ENCODE measurements at places on chromosomes 7 and 10. TPM values are rescaled to one million over a fixed set of nuclear protein-coding genes. Genes with fewer than 3 reads are reported as not detected.
A peak's percentile ranks its signal among the peaks of the same experiment; 100 is the strongest.

GTF2IRD1 gene
- total RNA-seq = 36.3 TPM

HELLS gene
- total RNA-seq = 11.4 TPM

PPP1R3C gene
- 37.3 TPM for total RNA-seq

MRLN gene
- not detected for total RNA-seq

AGAP9 gene
- total RNA-seq = 8.5 TPM

GARS1 gene
- 253 TPM for total RNA-seq

TOMM7 gene
- total RNA-seq = 684 TPM

INSYN2A gene
- 0.18 TPM for total RNA-seq

PIK3AP1 gene
- total RNA-seq = 8.9 TPM

NANOS1 gene
- 1.4 TPM for total RNA-seq

GJD4 gene
- not detected for total RNA-seq

DNA sequence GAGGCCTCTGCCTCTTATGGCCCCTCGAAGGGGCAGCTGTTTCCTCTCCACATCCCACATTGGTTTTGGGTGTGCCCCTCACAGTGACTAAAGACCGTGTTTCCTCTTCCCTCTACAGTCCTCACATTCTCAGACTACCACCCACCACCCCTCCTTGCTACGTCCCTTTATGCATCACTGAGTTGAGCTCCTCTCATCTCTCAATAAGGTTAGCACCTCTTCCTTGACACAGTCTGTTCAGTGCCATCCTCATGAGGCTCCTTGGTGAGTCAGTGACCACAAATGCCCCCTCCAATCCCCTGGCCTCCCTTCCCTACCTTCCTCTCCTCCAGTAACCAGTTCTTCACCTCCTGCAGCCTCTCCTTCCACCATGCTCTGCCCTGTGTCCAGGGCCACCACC lies 239.1 kb upstream of the MYO3A start:
- DNase-seq = no peak

DNA sequence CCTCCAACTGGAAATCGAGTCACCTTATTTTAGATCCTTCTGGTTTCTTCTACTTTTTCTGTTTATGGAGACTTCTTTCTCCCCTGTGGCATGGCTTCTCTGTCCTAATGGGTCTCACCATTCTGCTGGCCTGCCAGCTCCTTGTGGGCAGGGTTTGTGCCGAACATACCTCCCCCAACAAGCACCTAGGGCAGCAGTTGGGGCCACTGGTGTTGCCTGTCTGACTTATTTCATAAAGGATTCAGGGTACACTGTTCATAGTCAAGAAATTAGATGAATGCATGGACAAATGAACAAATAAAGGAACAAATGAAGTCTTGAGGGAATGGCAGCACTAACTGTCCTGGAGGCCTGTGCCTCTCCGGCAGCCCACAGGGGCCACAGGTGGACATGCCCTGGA lies 55.6 kb upstream of the DOCK1 start:
- no peak for DNase-seq

DNA sequence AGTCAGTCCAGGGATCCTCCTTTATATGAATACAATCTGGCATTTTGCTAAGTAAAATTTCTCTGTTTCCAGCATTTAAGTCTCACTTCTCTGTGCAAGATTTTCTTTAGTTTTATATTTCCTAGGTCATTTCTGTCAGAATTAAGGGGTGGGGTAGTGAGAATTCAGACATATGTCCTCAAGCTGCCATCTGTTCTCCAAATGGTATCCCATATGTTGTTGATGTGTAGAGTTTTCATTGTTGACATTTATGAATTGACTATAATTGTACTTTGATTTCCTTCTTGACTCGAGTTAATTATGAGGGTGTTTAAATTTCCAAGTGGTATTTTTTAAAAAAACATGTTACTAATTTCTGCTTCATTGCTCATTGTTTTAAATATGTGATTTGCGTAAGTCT lies 148.8 kb downstream of the NPSR1 start:
- no peak for DNase-seq

GRCh38 chr7:74115326-74115725 lies 31.7 kb downstream of the LIMK1 start:
- no peak for DNase-seq

- DNase-seq = no peak
Observed at GRCh38 chr7:151572136-151572535, 52.4 kb upstream of the RHEB start.

GRCh38 chr7:229184-229964 lies 37.0 kb downstream of the FAM20C start:
- DNase-seq = peak; percentile 92

DNA sequence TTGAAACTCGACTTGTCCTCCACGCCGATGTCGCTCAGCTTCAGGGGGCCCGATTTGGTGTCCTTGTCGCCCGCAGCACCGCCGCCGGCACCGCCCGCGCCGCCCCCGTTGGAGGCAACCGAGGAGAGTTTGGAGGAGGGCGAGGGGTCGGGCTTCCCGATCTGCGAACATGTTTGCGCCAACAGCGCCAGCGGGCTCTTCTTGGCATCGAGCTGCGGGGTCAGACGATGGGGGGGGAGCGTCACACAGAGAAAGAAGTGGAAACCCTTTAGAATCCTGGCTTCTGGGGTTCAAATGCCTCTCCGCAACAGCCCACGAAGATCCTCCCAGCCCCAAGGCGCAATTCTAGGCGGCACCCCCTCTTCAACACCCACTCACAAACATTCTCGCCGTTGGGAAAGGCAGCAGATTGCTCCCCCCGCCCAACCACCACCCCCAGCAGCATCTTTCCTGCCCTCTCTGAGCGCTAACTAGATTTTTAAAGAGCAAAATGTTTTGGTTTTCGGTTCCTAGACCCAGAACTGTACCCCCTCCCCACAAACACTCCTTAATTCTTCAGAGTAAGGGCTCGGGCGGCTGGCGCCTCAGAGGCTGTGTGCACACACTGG lies 1.3 kb downstream of the ZNF503 start:
- DNase-seq = peak; percentile 63

DNA sequence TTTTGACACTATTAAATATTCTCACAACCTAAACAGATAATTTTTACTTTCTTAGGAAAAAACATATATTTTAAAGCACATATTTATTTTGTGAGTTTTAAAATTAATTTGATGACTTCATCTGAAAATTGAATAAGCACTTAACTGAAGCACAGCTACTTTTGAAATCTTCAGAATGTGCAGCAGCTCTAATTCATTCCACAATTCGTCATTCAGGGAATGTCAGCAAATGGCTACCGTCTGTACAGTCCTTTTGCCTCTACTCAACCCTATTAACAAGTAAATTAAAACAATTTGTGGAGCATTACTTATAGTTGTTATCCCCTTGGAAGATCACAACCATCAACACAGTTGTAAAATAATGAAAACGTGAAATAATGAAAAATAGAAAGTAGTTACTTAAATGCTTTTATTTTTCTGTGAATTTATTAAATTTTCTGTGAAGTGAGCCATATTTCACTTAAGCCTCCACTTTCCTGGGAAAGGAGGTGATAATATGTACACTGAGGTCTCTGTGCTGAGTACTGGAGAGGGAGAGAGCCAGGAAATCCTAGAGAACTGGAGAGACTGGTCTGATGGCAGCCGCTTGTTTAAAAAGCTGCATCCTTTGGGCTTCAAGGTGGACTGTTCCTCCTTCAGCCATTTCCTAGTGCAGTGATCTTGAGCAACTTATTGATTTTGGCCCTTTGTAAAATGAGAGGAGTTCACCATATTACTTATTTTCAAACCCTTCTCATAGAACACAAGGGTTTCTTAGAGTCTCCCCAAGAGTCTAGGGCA lies 70.6 kb downstream of the REEP3 start:
- no peak for DNase-seq

- no peak for DNase-seq
Observed at GRCh38 chr7:106283501-106283830, 1.3 kb downstream of the NAMPT start.

- DNase-seq = no peak
Observed at GRCh38 chr10:110137142-110137545, 70.3 kb upstream of the MXI1 start.

DNA sequence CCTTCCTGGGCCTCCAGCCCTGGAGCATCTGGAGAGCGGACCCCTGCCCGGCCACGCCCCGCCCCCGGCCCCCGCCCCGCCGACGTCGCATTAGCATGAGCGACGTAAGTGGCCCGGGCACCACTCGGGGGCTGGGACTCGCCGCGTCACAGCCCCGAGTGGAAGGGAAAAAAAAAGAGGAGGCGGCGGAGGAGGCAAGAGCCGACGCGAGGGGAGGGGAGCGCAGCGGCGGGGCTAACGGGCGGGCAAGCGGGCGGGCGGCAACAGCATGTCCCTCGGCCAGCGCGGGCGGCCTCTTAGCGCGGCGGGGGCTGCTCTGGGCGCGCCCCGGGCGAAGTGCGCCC lies at the start of gene SLC18A3:
SLC18A3 (plus strand) TSS at position 197 of the 344 bp plus-strand sequence. CDS start 431 bp downstream, outside the sequence.
- no peak for DNase-seq

GRCh38 chr10:65194555-65194954 lies 1673.4 kb downstream of the REEP3 start:
- DNase-seq = no peak

DNA sequence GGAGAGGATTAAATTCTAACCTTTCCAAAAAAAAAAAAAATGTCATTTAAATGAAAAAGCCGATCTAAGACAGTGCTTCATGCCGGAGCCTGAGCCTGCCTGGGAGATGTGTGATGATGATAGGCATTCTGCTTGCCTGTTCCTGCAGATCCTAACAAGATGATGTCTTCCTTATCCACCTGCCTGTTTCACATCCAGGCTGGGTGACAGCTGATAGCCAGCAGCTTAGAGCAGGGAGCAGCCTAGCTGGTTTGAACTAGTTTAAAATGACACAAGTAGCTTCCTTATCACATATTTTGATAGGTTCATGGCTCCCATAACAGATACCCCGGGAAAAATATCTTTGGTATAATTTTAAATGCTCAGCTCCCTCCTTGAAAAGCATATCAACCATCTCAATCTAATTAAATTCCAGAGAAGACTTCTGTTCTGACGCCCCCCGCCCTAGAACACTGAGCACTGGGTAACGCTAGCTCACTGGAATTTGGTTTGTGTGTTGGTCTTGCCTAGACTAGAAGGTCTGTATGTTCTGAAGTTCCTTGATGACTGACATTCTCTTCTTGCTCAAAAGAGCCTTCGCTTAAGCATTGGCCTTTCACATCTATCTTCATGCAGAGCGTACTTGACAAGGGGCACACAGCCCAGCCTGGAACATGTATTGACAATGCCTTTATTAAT lies 96.9 kb upstream of the FGFR2 start:
- no peak for DNase-seq

- peak; percentile 61 for DNase-seq
Observed at GRCh38 chr7:26061678-26062603, 90.1 kb upstream of the NFE2L3 start.

DNA sequence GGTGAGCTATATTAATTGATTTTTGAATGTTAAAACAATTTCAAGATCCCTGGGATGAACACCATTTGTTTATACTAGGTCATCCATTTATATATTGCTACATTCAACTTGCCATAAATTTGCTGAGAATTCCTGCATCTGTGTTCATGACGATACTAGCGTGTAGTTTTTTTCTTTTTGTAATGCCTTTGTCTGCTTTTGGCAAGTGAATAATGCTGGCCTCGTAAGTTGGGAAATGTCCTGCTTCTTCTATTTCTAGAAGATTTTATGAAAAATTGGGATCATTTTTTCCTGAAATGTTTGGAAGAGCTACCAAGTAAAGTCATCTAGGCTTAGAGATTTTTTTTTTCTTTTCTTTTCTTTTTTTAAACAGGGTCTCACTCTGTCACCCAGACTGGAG lies 12.9 kb upstream of the MEST start:
- no peak for DNase-seq

GRCh38 chr10:103855852-103856796 lies 748 bp upstream of the SH3PXD2A start:
- DNase-seq = no peak

- no peak for DNase-seq
Observed at GRCh38 chr10:49260644-49261296, 38.2 kb upstream of the C10orf71 start.

GRCh38 chr10:87976101-87976743 lies 112.8 kb downstream of the PTEN start:
- no peak for DNase-seq

GRCh38 chr7:72751978-72752377 lies 76.0 kb downstream of the TYW1B start:
- no peak for DNase-seq

GRCh38 chr7:43475983-43476382 lies 106.9 kb upstream of the STK17A start:
- DNase-seq = no peak

- no peak for DNase-seq
Observed at GRCh38 chr10:96389785-96390184, 31.0 kb upstream of the OPALIN start.

DNA sequence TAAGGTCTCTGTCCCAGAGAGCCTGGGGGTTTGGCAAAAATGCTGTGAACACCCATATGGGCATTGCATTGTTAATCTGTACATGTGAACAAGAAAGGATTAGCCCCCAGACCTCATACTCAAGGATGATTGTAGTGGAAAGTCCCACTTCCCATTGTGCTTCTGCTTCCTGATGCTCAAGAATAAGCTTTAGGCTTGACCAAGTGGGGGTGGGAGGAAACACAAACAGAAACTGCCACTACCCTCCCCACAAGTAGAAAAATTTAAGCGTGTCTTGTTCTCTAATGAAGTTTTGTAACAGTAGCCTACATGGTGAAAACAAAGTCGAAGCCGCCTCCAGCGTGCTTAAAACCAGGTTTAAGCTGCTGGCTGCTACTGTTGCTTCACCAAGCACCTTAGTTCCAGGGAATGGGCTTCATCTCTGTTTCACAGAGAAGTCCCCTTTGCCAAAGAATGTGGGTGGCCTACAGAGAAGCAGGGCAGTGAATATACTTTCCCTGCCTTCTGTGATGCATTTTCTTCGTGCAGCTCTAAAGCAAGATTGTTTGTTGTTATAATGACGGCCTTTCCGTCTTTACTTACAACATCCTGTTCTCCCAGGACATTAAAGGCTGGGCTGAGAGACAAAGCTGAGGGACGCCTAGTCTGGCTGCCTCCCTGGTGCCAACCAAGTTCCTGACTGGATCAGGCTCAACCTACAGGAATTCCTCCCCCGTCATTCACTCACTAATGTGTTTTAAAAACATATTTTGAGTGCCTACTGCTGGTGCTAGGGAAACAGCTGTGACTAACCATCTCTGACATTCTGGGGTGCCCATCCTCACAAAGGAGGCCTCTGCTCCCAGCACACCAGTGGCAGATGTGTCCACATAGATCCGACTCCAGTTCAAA lies 32.1 kb upstream of the CCSER2 start:
- no peak for DNase-seq

DNA sequence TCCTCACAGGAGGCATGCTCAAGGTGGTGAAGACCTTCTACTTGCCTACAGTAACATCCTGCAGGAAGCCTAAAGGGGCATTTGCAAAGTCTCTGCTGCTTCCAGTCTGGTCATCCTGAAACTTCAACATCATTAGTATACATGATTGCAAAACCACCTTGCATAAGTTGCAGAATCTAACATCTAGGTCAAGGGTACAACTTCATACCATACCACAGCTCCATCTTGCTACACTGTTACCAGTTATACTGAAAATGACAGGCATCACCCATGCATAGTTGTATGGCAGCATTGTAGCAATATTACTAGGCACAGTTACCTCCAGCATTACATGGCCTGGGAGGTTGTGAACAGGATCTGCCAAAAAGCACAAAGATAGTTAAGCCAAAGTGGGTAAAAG lies 13.7 kb upstream of the MACROH2A2 start:
- no peak for DNase-seq

- DNase-seq = no peak
Observed at GRCh38 chr7:111074748-111075146, 16.2 kb upstream of the LRRN3 start.
